Stimulated activated naive CD8-positive, alpha-beta T cell treated with anti-CD3 and anti-CD28 coated beads, Interleukin-15, Interleukin-2, amounts not matched to agents 100 U/mL and 50 U/mL, for 24 hours (primary cell): ENCODE measurements at places on chromosomes 12 and 14.

- no peak for DNase-seq
Observed at GRCh38 chr14:24325963-24326362, 8.9 kb downstream of the ADCY4 start.

DNA sequence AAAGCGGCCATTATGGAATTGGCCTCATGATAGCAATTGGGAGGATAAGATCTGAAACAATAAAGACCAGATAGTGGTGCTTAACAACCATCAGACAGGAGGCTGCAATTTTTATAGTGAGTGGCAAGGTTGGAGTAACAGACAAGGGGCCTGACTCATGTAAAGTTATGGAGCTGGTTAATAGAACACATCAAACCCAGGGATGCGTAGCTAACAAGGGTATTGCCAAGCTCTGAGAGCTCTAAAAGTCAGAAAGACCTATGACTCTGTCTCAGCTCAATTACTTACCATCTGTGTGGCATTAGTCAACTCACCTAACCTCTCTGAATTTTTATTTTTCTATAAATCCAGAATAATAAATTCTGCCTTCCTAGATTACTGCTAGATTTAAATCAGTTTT, 1731.5 kb upstream of the FLRT2 start:
- DNase-seq: no peak

DNA sequence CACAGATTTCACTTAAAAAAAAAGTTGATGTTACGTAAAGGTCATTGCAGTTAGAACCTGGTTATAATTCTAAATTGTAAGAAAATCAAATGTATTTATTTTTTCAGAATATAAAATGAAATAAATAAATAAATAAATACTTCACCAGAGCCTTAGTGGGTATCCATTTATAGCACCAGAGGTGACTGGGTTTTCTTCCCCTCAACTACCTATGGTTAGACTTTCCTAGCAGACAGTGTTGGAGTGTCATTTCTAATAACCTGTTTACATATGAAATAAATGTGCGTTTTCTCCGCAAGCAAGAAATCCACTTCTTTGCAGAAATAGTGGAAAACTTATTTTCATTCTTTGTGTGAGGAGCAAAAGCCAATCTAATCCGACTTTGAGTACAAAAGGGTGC, 3.3 kb upstream of the MYF5 start:
- DNase-seq: no peak

- peak; percentile 64 for DNase-seq
Observed at GRCh38 chr12:47214771-47215170, 135.0 kb upstream of the AMIGO2 start.
